Activated naive CD4-positive, alpha-beta T cell treated with anti-CD3 and anti-CD28 coated beads, Interleukin-2, amount 10 ng/mL, durations not matched to agents 7 days and 5 days (primary cell): ENCODE measurements at places on chromosomes 1 and 21.

DNA sequence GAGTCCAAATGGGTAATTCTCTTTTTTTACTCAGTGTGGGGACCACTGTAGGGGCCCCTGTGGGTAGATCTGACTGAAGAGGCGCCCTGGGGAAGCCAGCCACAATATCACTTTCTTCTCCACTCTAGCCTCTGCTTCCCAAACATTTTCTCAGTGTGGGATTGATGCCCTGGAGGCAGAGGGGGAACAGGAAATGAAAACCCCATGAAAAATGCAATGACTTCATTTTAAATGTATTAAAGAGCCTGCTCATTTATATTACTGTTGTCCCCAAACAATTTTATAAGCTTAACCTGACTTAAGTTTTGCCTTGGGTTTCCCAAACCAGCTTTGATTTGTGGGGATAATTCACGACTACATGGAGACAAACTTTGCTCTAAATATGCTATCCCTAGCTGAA is 181.9 kb downstream of the C1orf94 start:
- no peak for DNase-seq

- no peak for DNase-seq
Observed at GRCh38 chr1:26171084-26172072, at the start of gene ZNF593OS. Gene ZNF593OS, minus strand, starts transcription at chr1:26171832. Its CDS starts 171 bp downstream, at chr1:26171661.

DNA sequence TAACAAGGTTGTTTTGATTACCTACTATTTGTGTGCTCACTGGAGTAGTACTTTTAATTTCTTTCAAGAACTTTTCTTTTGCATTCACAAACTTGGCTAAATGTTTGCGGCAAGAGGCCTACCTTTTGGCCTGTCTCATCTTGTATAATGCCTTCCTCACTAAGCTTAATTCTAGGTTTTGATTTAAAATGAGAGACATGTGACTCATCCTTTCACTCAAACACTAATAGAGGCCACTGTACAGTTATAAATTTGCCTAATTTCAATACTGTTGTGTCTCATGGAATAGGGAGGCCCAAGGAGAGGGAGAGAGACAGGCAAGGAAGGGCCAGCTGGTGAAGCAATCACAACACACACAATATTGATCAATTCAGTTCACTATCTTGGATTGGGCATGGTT is 66.1 kb downstream of the ZNF644 start:
- DNase-seq = no peak

GRCh38 chr1:151981178-151981525 is 12.5 kb downstream of the S100A10 start:
- DNase-seq = no peak

DNA sequence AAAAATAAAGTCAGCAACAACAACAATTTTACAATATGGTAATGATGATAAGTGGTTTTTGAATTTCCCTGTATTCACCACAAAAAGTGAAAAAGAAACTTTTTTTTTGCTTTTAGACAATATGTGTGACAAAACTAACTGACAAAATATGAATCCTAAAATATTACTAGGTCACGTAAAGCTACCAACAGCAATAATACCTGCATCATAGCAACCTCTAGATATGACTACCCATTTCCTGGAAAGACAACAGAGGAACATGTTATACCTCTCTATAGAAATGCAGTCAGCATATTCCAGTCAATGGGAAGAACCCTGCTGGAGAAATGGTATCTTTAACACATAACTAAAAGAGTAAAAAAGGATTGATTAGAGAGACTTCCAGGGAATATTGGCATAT is 73.7 kb downstream of the PDE4B start:
- no peak for DNase-seq
